EH (cell line): ENCODE measurements at places on chromosomes 5 and 9.

DNA sequence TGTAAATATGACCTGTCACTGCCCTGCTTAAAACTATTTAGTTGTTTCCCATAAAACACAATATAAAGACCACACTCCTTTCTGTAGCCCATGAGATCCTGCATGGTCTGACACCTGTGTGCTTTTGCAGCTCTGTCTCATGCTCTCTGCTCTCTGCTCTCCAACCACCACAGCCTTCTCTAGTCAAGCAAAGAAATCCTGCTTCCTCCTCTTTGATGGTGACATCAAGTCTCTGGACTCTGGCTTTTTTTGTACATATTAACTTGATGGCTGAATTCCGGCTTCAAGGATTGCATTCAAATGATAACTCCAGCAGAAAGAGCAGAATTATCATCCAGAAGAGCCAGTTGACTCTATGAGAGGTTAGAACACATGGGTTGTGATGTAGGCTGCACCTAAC lies 58.2 kb downstream of the CHSY3 start:
- no peak for DNase-seq

DNA sequence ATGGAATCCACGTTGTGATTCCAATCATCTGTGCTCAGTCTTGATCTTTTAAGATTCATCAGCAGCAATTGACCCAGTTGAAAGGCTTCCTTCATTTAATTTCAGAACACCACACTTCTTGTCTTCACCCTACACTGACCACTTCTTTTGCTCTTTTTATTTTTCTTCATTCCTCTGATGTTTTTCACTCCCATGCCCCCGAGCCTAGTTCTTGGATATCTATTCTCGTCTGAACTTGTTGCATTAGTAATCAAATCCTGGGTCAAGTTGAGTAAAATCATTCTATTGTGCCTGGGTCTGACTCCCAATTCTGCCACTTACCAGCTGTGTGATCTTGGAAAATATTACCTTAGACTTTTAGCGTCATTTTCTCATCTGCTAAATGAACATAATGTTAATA lies 356.5 kb downstream of the CDH12 start:
- no peak for DNase-seq

DNA sequence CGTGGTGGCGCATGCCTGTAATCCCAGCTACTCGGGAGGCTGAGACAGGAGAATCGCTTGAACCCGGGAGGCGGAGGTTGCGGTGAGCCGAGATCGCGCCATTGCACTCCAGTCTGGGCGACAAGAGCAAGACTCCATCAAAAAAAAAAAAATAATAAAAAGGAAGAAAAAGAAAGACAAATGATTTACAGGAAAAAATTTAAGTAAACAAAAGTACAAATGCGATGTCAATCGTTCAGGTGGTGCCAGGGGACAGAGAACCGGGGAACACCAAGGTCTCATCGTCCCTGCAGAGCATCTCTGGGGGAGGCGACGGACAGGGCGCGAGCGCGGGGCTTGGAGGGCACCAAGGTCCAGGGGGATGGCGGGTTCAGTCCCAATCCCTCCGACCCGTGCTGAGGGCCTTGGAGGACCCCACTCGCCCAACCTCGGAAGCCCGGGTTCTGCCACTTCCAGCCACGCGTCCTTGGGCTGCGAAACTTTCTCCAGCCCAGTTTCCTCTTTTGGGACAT lies 607 bp upstream of the HNRNPAB start:
- DNase-seq, result no peak

- no peak for DNase-seq
These were observed 26.5 kb upstream of the MROH2B start for GRCh38 chr5:41097642-41098041.

GRCh38 chr9:21244836-21245235 lies 5.0 kb upstream of the IFNA14 start:
- no peak for DNase-seq

- no peak for DNase-seq
These were observed 42.1 kb upstream of the OLFM1 start for GRCh38 chr9:135045264-135045927.

DNA sequence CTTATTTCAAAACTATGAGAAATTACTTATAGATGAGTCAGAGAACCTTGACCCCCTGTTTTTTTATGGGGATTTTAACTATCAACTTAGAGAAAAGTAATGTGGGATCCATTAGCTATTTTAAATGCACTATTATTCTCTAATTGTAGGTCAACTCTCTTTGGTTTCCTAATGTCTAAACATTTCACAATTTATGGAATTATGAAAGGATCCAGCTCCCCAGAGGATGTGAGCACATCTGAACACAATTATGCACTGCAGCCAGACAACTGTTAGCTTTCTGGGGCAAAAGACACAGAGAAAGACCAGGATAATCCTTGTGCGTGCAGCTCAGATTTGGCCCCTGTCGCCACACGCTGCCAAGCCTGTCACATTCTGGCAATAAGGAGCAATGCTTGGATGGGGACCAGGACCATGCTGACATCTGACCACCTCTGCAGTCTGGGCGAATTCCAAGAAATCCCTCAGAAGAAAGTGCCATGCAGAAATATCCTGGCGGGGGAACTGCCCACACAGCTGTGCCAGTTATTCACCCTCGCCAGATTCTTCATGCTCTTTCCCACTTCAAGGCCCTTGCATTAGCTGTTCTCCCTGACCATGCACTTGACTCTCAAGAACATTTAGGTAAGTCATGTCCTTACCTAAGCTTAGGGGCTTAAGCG lies 22.2 kb upstream of the CMBL start:
- peak; percentile 92 for DNase-seq

GRCh38 chr9:68836788-68837187 lies 131.7 kb downstream of the PIP5K1B start:
- DNase-seq, result no peak

GRCh38 chr9:96245399-96245798 lies 56.6 kb downstream of the HSD17B3 start:
- no peak for DNase-seq

DNA sequence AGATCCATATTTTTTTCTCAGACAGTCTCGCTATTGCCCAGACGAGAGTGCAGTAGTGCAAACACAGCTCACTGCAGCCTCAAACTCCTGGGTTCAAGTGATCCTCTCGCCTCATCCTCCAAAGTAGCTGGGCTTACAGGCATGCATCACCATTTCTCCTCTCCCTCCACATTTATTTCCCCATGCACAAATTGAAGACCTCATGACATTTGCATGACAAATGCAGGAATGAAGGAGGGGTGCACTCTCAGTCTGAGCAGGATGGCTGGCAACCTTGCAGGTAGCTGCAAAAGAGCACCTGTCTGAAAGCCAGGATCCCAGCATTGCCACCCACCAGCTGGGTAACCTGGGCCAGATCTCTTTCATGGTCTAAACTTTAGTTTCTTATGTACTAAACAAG lies 111.2 kb downstream of the SH3TC2 start:
- no peak for DNase-seq

- no peak for DNase-seq
These were observed 40.1 kb downstream of the MLLT3 start for GRCh38 chr9:20582150-20582549.

- DNase-seq, result no peak
These were observed 487.2 kb upstream of the KLF4 start for GRCh38 chr9:107976767-107977166.

DNA sequence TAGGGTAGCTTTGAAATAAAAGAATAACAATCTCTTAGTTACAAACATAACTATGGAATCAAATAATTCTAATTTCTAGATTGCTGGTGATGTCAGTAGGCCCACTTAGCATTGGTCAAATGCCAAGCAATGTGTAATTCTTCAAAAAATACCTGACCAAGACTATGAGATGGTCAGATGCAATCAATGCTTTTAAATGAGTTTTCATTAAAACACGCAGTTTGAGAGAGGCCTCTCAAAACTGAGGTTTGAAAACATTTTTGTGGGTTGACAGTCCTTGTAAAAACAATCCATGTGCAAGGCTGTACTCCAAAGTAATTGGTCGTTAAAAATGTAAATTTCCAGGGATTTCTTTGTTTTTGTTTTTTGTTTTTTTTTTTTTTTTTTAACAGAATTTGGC lies 1.2 kb upstream of the RLN2 start:
- peak; percentile 62 for DNase-seq

- no peak for DNase-seq
These were observed 92.9 kb upstream of the NEK6 start for GRCh38 chr9:124164811-124165210.

DNA sequence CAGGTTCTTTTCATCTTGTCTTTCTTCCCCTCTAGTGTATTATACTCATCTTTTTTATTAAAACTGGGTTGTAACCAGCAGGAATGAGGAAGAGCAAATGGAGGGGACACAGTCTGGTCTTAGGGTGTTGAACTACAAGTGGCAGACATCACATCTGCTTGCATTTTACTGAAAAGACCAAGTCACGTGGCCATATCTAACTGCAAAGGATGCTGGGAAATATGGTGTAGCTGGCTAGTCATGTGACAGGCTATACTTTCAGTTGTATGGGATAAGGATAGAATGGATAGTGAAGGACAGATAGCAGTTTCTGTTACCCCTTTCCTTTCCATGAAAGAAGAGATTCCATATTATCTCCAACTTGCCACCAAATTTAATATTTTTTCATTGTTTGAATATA lies 13.0 kb upstream of the FGD3 start:
- no peak for DNase-seq

- peak; percentile 76 for DNase-seq
These were observed 48.0 kb downstream of the SHLD3 start for GRCh38 chr5:65672796-65673195.

GRCh38 chr5:157986431-157986990 lies 127.6 kb upstream of the CLINT1 start:
- DNase-seq, result no peak

GRCh38 chr5:134136771-134137170 lies 22.3 kb downstream of the TCF7 start:
- DNase-seq, result no peak

- DNase-seq, result peak; percentile 7
These were observed 41.6 kb upstream of the ZBTB43 start for GRCh38 chr9:126763130-126763764.

GRCh38 chr9:80615964-80616363 lies 1044.2 kb downstream of the TLE4 start:
- DNase-seq, result no peak

DNA sequence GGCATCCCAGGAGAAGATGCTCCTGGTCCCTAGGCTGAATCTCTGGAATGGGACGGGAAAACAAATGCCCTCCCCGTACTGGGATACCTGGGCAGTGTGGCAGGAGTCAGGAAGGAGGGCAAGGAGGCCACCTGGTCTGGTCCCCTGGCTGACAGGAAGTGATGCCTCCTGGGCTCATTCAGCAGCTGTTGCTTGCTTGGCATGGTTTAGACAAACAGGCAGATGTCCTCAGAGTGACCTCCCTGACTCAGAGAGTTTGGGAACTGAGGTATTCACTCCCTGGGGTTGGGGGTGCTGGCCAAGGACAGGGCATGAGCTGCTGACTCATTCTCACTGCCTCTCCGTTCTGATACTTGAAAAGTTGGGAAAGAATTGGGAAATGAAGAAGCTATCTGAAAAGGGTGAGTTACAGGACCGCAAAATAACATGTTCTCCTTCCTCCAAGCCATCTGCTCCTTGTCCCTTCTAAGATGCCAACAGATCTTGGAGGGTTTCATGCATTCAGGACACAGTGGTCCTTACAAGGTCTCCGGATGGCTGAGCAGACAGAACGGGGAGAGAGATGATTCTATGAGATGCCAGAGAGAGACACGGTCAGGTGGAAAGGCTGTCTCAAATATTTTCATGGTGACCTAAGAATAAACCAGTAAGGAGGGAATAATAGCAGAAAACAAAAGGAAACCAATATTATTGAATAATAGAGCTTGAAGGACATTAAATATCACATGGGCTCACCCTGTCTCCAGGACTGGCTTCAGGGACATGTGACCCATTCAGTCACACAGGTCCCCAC lies 534.5 kb downstream of the BNC2 start:
- DNase-seq, result peak; percentile 99

GRCh38 chr9:89842267-89842768 lies 237.5 kb downstream of the GADD45G start:
- no peak for DNase-seq

- no peak for DNase-seq
These were observed 4.7 kb downstream of the ADGRD2 start for GRCh38 chr9:124454791-124455443.

- DNase-seq, result peak; percentile 88
These were observed 9.0 kb downstream of the RGS14 start for GRCh38 chr5:177366528-177367322.

GRCh38 chr9:17398350-17398749 lies 180.5 kb upstream of the SH3GL2 start:
- DNase-seq, result no peak

DNA sequence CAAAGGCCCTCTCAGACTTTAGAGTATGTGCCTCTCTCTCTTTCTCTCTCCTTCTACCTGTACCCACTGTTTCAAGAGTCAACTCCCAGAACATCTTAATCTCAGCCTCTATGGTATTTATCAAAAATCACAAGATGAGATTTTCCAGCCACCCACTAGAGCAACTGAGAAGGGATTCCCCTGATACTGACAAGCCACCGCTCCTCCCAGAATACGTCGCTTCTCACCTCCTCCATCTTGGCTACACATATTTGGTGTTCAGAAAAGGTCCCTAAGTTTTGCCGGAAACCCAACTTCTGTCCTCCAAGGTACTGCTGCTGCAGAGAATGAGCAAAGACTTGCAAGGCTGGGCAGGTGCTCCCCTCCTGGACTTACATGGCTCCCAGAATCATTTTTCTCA lies 6.1 kb downstream of the GARIN3 start:
- DNase-seq, result no peak

DNA sequence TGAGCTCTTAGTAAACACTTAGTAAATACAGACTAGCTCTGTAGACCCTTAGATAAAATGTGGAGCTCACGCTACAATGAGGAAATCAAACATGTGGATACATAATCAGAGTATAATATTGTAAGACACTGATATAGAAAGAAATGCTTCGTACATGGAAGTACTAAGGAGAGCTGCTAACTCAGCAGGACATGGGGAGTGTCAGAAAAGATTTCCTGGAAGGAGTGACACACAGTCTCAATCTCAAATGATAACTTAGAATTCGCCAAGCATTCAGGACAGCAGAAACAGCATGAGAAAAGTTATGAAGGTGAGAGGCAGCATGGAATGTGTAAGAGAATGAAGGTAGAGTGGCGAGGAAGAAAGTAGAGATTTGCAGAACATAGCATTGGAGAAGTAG lies 80.8 kb downstream of the ZNF622 start:
- DNase-seq, result no peak

GRCh38 chr5:112316006-112316405 lies 103.1 kb downstream of the EPB41L4A start:
- no peak for DNase-seq

DNA sequence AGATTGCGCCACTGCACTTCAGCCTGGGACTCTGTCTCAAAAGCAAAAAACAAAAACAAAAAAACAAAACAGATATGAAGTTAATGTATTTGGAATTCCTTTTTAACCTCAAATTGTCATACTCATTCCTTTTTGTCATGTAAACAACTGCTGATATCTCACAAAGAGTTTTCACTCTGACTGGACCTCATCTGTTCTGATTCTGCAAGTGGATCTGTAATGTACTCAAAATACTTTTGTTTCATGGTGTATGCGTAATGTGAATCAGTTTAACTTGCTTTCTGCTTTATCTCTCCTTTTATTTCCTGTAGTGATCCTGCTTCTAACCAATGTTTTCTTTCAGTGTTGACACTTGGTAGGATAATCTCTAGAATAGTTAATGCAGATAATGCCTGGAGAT lies 106.7 kb downstream of the FOCAD start:
- no peak for DNase-seq

GRCh38 chr9:114459464-114459863 lies 45.8 kb downstream of the WHRN start:
- no peak for DNase-seq
